ENCODE measurements at places on chromosomes 4 and X. TPM values are rescaled to one million over a fixed set of nuclear protein-coding genes. Genes with fewer than 3 reads are reported as not detected.

- DNase-seq: no peak
- no peaks in the 10 kb centered on the region for H3K36me3 ChIP-seq
- H3K4me3 ChIP-seq: no peak overlapping the region
- no peaks in the 10 kb centered on the region for H3K4me1 ChIP-seq
- no peak overlapping the region for H3K27ac ChIP-seq
Measured at GRCh38 chrX:48937054-48937907, 18.5 kb upstream of the PIM2 start.

GRCh38 chrX:119391279-119391678 lies 7.9 kb upstream of the SLC25A43 start:
- no peak for DNase-seq
- no peak overlapping the region for H3K27ac ChIP-seq
- no peaks in the 10 kb centered on the region for H3K36me3 ChIP-seq
- H3K4me3 ChIP-seq: no peak overlapping the region
- H3K4me1 ChIP-seq: no peaks in the 10 kb centered on the region
- H3K27me3 ChIP-seq: no peaks in the 10 kb centered on the region

DNA sequence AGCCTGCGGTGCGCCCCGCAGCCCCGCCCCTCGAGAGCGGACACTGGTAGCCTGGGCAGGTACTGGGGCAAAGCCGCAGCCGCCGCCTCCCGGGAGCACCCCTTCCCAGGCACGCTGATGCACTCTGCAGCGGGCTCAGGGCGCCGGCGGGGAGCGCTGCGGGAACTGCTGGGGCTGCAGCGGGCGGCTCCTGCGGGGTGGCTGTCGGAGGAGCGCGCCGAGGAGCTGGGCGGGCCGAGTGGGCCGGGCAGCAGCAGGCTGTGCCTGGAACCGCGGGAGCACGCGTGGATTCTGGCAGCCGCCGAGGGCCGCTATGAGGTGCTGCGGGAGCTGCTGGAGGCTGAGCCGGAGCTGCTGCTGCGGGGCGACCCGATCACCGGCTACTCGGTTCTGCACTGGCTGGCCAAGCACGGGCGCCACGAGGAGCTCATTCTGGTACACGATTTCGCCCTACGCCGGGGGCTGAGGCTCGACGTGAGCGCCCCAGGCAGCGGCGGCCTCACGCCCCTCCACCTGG lies 401 bp downstream of the SOWAHD start:
- H3K27ac ChIP-seq: no peak overlapping the region
- DNase-seq: no peak
- no peaks in the 10 kb centered on the region for H3K36me3 ChIP-seq
- H3K4me3 ChIP-seq: peak overlapping the region; percentile 62
- peaks cover 19% of the 10 kb centered on the region for H3K4me1 ChIP-seq
- H3K27me3 ChIP-seq: no peaks in the 10 kb centered on the region

- H3K4me1 ChIP-seq: no peaks in the 10 kb centered on the region
- H3K4me3 ChIP-seq: no peak overlapping the region
- H3K27ac ChIP-seq: no peak overlapping the region
- DNase-seq: no peak
- H3K36me3 ChIP-seq: no peaks in the 10 kb centered on the region
Measured at GRCh38 chrX:111348429-111348828, 63.6 kb downstream of the DCX start.

The CENPVL2 gene
- not detected for total RNA-seq

The PRDM5 gene
- total RNA-seq: 0.85 TPM

All from PC-9 (cell line).